ENCODE measurements at places on chromosomes 5 and 9.

DNA sequence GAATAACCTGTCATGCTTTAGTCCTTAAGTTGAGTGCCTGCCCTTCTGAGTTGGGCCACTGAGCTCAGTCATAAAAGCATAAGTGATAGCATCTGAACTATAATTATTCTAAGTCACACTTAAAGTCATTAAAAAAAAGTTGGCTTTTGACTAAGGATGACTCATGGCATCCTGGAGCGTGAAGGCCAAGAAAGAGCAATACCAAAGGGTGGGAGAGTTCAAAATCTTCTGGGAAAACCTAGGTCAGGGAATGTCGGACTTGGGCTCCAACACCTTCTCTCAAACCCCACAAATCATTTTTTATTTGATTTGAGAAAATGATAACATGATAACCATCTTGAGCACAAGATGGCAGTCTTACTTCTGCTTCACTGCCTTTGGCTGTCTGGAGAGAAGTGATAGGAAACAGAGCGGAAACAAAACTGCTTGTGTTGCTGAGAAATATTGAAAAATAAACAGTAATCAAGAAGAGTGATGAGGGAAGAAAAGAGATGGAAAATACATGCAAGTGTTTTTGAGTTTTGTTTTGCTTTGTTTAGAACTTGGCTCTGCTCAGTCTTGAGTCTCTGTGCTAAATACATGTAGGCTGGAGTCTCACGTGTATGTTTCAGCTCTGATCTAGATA, 16.9 kb upstream of the NTRK2 start:
- DNase-seq: no peak

GRCh38 chr5:45260292-45260691, 435.9 kb downstream of the HCN1 start:
- no peak for DNase-seq

DNA sequence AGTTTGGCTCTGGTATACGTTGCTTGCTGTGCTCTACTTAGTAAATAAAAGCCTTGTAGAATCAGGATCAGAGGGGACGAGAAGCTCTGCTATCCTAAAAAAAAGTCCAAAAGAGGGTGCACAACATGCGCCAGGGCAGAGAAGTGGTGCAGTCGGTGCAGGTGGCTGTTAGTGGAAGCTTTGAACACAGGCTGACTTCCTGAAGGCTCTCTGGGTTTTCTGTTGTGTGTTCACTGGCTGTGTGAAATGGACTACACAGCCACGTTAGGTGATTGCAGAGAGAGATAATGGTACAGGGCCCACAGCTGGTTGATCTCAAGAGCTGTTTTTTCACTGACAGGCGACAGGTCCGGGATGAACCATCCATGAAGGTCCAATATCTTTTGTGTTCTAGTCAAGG, 167.4 kb downstream of the TMEM167A start:
- DNase-seq: no peak

DNA sequence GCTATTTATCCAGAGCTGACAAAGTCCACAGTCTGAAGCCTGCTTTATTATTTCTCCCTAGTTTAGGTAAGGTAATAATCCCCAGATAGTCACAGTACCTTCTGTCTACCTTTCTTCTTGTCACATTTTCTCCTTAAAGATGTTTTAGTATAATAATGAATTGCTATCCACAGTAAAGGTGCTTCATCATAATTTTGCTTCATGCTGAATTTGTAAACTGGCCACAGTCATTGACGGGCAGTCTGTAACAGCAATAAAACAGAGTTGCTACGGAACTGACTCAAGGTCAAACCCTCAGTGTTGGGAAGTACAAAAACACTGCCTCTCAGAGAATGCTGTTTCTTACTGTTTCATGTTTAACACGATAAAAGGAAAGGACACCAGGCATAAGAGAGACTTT, 195.7 kb downstream of the ZNF608 start:
- no peak for DNase-seq

DNA sequence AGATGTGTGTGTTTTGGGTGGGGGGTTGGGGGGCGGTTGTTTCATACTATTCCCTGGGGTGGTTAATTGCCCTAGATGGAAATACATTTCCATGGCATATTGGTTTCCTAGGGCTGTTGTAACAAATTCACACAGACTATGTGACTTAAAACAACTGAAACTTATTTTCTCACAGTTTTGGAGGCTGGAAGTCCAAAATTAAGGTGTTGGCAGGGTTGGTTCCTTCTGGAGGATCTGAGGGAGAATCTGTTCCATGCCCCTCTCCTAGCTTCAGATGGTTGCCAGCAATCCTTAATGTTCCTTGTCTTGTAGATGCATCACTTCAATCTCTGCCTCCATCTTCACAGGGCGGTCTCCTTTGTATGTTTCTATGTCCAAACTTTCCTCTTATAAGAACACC, 353.7 kb upstream of the ACTBL2 start:
- DNase-seq: no peak

GRCh38 chr5:140398379-140398811, 3.2 kb upstream of the ANKHD1 start:
- DNase-seq: no peak

DNA sequence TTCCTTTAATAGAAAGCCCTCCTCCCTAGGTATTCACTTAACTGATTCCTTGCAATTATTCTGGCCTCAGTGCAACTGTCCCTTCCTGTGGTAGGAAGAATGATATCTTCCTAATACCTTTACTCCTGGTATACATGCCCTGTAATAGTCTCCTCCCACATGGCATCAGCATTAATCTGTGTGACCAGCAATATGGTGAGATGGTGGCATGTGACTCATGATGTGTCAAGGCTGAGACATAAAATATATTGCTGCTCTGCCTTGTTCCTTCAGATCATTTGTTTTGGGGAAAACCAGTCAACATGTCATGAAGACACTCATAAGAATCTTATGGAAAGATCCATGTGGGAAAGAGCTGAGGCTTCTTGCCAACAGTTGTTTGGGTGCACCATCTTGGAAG, 149.1 kb upstream of the TRPM3 start:
- no peak for DNase-seq

GRCh38 chr5:125823572-125823971, 599.6 kb upstream of the GRAMD2B start:
- no peak for DNase-seq

DNA sequence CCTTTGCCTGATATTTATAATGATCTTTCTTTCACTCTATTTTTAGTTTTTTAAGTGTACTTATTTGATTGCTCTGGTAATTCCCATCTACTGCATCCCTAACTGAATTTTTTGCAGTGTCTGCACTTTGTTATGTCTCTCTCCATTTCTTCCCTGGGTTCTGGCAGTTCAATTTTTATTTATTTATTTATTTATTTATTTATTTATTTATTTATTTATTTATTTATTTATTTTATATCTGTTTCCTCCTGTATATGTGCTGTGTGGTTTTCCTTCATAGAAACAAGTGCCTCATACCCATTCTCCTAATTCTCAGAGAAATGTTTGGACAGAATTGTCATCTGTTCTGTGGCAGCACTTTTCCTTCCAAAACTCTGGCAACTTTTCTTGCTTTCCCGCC, 2370.8 kb upstream of the WWC1 start:
- DNase-seq: no peak

GRCh38 chr9:113636165-113636564, 172.6 kb downstream of the RGS3 start:
- no peak for DNase-seq

Data from immature natural killer cell (primary cell).